ENCODE measurements at places on chromosomes 13 and 19.

DNA sequence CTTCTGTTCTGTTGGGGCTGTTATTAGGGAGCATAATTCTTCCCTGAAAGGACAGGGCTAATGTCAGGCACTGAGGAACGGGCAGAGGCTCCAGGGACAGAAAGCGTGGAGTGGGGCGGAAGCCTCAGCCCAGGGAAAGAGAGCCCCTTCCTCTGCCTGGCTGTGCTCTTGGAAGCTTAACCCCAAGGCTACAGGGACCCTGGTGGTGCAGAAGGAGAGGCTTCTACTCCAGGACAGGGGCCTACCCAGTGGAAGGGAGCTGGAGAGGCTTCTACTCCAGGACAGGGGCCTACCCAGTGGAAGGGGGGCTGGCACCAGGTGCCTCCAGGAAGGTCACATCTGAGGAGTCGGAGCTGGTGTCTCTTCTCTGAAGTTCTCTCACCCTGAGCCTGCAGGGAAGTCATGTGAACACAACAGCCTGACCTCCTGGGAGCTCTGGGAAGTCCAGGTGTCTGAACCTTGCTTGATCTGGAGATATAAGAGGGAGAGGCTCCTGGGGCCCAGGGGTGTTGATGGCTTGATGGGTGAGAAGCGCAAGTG, 159.5 kb upstream of the SOX1 start:
- peak; percentile 41 for DNase-seq

DNA sequence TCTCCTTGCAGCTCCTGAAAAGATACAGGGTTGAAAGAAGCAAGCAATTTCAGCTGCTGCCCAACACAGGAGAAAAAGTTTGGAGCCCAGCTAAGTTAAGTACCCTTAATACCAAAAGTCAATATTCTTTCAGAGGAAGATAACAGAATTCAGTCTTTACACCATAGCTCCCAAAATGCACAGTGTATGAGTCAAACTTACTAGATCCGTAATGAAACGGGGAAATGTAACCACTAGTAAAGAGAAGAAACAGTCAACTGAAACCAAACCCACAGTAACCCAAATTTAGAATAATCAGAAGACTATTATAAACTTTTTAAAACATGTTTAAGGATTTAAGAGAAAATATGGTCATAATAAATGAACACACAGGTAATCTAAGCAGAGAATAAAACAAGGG, 45.2 kb downstream of the SUCLA2 start:
- no peak for DNase-seq

DNA sequence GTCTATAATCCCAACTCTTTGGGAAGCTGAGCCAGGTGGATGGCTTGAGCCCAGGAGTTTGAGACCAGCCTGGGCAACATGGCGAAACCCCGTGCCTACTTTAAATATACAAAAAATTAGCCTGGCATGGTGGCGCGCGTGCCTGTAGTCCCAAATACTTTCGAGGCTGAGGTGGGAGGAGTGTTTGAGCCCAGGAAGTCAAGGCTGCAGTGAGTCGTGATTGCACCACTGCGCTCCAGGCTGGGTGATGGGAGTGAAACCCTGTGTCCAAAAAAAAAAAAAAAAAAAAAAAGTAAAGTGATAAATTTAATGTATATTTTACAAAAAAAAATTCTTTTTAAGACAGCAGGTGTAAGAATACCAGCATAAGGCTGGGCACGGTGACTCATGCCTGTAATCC, 17.6 kb downstream of the TMEM38A start:
- no peak for DNase-seq

DNA sequence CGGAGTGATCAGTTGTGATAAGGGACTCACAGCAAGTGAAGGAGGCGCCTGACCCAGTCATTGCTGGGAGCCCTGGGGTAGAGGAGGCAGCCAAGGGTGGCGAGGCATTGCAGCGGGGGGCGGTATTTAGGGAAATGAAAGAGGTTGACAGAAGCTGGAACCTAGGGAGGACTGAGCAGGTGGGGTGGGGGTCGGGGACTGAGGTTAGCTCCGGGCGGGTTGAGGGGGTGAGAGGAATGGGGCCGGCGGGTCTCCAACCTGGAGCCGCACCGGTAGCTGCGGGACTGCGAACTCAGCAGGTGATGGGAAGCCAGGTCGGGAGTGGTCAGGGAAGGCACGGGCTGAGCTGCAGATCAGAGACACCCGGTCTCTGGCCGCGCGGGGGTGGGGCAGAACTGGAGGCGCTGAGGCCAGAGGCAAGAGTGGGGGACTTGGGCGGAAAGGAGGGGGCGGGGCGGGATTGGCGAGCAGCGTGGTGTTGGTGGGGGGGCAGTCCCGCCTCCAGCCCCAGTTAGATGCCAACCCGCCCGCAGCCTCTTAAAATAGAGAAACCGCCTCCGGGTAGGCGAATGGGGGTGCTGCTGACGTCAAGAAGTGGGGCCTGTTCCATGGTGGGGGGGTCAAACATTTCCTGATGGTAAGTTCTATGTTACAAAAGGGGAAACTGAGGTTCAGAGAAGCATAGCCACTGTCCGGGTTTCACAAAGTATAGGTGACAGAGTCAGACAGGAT, 1.5 kb downstream of the MAST3 start:
- no peak for DNase-seq

DNA sequence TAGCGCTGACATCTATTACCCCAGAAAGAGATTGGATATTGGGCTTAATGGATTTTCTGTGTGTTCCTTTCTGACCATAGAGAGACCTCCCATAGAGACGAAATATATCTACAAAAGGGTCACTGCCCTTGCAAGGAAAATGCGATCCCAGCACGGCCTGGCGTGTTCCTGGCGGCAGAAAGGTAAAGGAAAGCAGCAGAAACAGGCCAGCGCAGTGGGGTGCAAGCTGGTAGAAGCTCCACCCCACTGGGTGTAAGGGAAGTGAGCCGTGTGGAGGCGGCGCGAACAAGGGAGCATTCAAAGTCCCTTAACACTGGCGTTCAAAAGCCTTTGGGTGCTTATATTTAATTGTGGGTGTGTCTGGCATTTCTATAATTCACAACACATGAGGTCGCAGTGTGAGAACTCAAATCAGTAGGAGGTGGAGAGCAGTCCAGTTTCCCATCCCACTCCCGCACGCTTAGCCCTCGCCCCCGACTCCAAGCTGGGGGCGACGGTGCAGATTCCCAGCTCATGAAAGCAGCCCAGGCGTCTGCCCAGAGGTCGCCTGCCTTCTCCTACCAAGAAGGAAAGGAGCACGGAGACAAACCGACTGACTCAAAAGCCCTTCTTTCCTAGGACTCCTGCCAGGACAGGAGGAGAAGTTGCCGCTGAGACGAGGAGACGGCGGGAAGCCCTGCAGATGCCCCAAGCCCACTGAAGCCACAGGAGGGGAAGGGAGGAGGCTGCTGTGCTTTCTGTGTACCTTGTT, 478.4 kb downstream of the FOXO1 start:
- no peak for DNase-seq

DNA sequence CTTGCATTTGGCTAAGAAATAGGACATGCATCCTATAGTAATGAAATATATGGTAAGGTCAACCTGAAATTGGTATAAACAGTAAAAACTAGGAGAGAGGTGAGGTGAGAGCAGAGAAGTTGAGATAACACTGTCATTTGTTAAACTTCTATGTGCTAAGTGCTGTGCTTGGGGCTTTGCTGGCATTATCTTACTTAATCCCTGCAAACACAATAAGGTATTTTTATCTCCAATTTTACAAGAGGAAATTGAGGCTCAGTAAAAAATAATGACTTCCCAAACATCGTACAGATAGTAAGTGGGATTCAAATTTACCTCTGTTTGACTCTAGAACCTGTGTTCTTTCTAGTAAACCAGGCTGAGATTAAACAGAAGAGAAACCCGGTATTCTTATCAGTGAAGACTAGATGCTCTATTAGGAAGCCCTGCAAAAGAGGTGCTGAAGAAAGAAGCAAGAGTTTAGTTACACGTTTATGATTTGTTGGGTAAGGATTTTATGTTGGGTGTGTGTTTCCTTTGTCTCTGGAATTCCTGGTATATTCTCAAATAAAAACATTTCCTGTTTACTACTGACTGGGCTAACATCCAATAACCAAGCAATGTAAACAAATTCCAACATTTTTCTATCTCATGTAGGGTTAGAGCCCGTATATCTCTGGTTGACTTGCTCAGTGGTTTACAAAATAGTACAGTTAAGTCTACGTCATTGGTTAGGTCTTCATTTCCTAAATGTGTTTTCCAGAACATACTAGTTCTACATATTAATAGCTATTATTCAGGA, 137.3 kb upstream of the FNDC3A start:
- DNase-seq = no peak

GRCh38 chr13:75569576-75569975, 20.0 kb downstream of the UCHL3 start:
- no peak for DNase-seq

DNA sequence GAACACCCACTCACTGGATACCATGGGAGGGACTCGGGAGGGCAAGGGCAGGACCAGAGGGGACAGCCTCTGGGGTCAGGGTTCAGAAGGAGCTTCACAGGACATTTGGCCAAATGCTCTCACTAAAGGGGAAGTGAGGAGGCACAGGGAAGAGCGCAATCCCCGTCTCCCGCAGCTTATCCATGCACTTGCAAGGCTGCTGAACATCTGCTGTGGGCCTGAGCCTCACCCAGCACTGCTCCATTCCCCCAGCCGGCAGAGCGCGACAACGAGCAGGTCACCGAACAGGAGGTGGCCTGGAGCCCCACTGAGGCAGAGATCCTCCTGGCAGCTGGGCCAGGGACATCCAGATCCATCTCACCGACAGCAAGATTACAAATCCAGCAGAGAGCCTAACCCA, 23.3 kb downstream of the ELAVL1 start:
- DNase-seq = no peak

Data from sigmoid colon (tissue), 7 donors.